Memory B cell (primary cell): ENCODE measurements at places on chromosomes 2 and 18.

DNA sequence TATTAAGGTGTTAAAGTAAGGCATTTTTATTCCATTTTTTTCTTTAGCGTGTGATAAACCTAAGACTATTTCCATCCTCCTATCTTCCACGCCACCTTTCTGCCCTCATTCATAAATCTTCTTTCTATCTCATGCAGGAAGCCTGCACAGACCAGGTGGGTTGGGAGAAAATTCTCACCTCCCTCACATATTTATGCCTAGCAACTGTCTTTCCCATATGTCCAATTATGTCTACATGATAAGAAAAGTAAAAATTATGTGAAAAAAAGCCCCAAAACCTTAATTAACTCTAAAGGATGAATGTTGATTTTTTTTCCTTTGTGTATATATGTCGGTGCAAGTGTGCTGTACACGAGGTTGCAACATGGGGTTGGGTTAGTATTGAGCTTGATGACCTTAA lies 225.6 kb upstream of the GCFC2 start:
- no peak for DNase-seq

GRCh38 chr18:22169889-22170420 lies 566 bp downstream of the GATA6 start:
- DNase-seq: no peak

GRCh38 chr2:164675027-164675426 lies 53.7 kb upstream of the GRB14 start:
- no peak for DNase-seq

DNA sequence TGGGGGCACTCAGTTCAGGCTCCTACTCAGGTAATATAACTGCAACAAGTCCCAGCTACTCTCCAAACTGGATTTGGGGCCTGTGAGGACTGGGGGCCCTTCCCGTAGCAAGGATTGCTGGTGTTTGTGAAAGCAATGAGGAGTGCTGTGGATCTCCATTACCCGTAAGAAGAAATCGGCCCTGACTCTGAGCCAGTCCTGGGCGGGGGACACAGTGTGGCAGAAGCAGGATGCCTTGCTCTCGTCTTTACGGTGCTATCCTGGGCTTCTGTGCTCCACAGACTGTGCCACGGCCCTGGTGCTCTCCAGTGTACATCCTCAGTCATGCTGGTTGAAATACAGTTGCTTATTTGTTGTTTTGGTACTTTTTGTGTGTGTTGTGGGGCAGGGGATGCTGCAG lies 172.9 kb downstream of the NDUFA10 start:
- no peak for DNase-seq

GRCh38 chr2:241496904-241497877 lies 11.2 kb downstream of the STK25 start:
- no peak for DNase-seq

DNA sequence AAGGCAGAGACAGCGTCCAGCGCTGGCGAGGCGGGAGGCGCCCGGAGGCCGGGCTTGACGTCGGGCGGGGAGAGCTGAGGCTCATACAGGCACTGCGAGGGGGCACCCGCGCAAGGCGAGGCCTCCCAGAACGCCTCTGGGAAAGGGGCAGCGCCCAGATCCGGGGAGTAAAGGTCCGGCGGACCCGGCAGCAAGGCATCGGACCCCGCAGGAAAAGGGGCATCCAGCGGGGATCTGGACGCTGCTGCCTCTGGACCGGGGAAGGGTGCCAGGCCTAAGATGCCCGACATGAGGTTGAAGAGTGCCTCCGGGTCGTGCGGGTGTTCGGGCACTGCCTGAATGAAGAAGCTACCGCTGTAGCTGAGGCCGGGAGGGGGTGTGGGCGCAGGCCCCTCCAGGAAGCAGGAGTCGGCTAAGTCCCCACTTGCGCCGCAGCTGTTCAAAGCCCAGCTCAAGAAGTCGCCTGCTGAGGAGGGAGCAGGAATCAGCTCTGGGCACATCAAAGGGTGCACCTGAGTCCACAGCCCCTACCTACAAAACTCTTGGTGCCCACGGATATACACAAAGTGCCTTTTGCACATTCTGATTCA lies 937 bp downstream of the EGR4 start:
- DNase-seq: peak; percentile 15

DNA sequence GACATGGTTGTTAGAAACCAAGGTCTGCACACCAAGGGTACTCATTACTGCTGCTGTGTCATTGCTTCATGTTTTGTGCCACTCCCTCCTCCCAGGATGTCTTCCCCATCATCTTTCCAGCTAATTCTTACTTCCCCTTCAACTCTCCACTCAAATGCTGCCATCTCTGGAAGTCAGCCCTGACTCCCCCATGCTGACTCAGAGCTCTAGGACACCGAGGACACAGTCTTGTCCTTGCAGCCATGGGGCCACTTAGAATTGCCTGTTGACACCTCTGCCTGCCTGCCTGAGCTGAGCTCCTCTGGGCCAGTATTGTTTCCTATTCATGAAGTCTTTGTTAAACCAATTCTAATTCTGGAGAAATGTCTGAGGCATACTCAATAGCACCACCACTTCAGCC lies 100.2 kb downstream of the GYPC start:
- no peak for DNase-seq

DNA sequence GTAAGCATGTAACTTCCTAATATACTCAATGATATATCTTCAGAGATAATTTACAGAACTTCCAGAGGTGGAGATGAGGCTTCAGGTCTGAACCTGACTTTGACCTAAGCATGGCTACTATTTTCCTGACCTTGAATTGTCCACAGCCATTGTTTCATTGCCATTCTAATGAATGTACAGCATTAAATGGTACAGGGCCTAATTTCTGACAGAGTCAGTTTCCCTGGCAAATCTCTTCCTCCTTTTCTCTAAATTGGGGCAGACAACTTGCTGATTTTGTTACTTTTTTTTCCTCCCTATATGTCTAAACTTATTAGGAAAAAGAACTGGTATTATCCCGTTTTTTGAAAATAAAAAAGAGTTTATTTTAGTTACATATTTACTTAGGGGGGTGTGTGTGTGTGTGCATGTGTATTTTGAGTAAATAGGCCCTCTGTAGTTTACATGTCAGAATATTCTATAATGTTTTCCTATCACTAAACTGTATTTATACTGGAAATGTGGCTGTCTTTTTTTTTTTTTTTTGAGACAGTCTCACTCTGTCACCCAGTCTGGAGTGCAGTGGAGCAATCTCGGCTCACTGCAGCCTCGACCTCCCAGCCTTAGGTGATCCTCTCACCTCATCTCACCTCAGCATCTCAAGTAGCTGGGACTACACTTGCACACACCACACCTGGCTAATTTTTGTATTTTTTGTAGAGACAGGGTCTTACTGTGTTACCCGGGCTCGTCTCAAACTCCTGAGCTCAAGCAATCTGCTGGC lies 43.3 kb upstream of the SCN9A start:
- no peak for DNase-seq

GRCh38 chr18:75496151-75496550 lies 68.6 kb upstream of the SMIM21 start:
- no peak for DNase-seq

- DNase-seq: peak; percentile 79
Observed at GRCh38 chr2:53786705-53787613, at the start of the genes ASB3 and ERLEC1. Gene ASB3, minus strand, starts transcription at chr2:53786953. Its CDS starts 21,381 bp downstream, at chr2:53765572. Gene ERLEC1, plus strand, starts transcription at chr2:53787044. Its CDS starts 167 bp downstream, at chr2:53787211.

- DNase-seq: no peak
Observed at GRCh38 chr2:65144571-65144970, 14.7 kb upstream of the RAB1A start.

DNA sequence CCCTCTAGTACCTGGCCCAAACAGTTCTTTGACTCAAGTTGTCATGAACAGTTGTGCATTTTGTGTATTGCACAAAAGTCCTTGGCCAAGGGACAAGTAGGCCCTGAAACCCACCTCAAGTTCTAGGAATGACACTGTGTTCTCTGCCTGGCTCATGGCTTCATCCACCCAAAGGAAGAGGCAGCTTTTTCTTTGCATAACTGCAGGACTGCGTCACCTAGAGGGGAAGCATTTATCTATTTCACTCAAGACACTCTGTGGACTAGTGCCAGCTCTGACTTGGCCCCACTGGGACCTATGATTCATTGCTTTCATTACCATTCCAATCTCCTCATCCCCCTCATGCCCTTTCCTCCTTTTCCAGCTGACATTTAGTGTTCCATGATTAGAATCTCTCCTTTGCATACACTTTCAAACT lies 119.3 kb upstream of the SIX2 start:
- DNase-seq: no peak
